Left kidney (tissue), 8 donors: ENCODE measurements at places on chromosomes 11 and 22. TPM values are rescaled to one million over a fixed set of nuclear protein-coding genes. Genes with fewer than 3 reads are reported as not detected.

GRCh38 chr11:3631331-3631730, 10.5 kb downstream of the ART5 start:
- DNase-seq = no peak

- DNase-seq = no peak
These were observed 16.9 kb downstream of the C22orf31 start for GRCh38 chr22:29044657-29045176.

DNA sequence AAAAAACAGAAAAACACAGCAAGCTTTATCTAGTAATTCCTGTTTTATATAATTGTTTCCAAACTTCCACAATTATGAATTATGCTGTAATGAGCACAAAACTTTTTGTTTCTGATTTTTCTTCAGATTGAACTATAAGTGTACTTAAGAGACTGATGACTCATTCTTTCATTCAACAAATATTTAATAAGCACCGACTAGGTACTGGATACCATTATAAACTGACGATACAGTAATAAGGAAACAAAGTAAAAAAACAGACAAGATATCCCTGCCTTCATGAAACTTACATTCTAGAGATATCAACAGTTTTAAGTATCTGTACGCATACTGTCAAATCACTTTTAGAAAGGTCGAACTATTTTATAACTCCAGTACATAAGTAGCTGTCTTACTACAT, 78.6 kb downstream of the ME3 start:
- DNase-seq = no peak

DNA sequence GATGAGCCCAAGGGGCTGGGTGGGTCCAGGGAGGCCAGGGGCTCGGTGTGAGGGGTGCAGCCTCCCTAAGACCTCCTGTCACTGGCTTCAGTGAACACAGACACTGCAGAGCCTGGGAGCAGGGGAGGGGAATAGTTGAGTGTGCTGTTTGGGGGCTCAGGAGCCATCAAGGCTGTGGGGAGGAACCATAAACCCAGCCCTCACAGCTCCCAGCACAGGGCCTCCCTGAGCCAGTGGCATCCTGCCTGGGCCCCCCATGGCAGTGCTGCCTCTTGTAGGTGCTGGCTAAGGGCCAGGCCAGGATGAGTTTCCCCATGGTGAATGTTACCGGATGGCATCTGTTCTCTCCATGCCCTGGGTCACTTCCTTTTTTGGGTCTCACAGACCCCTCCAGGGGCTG, 25.5 kb downstream of the KCNJ5 start:
- DNase-seq = no peak

- DNase-seq = no peak
These were observed 232.0 kb downstream of the BUD13 start for GRCh38 chr11:116540645-116541304.

PGA4 gene
- polyA plus RNA-seq = 0.28 TPM

MYEOV gene
- polyA plus RNA-seq = 5.0 TPM

RAB3IL1 gene
- polyA plus RNA-seq = 18.7 TPM

TSSK2 gene
- not detected for polyA plus RNA-seq

- no peak for DNase-seq
These were observed 528.0 kb downstream of the SOX6 start for GRCh38 chr11:15828215-15828853.

- no peak for DNase-seq
These were observed 10.1 kb downstream of the MCM5 start for GRCh38 chr22:35409783-35410662.

- no peak for DNase-seq
These were observed 347.8 kb downstream of the CNTN5 start for GRCh38 chr11:99368583-99368982.

DNA sequence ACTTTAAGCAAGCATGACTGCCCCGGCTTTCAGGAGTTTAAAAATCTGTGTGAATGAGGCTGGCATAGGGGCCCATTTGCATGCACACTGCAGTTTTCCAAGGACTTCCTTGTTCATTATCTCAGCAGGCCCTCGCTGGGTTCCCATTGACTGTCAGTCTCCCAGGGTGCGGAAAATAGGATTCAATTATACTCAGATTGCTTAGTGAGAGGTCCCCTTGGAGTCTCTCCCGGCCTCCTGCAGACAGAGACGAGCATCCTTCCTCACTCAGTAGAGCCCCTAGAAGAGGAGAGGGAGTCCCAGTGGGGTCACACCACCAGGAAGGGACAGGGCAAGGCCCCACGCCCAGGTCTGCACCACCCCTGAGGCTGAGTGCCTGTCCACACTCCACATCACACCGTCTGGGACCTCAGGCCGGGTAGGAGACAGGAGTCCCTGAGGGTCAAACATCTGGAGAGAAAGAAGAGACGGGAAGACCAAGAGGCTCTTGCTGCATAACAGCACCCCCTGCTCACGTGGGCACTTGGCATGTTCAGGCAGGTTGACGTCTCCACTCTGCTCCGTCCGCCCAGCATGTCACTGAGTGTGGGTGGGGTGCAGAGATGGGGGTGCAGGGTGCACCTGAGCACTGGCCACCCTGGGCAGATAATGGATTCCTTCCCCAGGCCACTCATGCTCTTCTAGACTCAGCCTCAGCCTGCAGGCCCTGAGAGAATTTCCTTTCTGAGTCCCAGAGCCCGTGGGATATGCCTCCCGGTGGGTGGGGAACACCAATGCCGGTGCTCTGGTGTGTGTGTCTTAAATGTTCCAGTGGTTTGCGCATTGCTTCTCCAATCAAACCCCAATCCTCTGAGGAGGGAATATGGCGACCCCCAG, 58.8 kb downstream of the MCM5 start:
- DNase-seq = no peak

DNA sequence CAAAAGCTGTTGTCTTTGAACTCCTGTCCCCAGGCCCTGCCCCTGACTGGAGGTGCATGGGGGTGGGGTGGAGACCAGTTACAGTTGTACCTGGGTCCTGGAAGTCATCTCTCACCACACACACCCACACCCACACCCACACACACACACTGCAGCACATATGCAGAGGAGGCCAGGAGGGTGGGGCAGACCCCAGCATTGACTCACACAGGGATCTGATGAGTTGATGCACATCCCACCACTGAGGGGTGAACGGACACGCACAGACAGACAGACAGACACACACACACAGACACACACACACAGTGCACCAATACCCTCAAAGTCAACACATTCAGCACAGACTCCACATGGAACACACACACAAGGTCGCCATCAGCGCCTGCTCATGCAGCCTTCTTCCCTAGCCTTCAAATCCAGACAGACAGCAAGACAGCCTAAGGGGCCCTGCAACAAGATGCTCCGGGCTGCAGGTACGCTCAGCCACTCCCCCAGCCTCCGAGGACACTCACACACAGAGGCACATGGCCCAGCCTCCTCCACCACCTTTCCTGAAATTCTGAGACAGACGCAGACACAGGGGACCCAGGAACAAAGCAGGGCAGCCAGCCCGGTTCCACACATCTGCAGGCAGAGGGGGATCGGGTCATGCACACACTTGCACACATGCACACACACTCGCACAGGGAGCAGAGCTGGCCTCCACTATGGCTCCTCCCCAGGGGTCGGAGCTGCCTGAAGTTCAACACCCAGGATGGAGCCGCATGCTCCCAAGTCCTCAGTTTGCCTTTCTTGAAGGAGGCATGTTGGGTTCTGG, 26.5 kb downstream of the SYT7 start:
- no peak for DNase-seq

DNA sequence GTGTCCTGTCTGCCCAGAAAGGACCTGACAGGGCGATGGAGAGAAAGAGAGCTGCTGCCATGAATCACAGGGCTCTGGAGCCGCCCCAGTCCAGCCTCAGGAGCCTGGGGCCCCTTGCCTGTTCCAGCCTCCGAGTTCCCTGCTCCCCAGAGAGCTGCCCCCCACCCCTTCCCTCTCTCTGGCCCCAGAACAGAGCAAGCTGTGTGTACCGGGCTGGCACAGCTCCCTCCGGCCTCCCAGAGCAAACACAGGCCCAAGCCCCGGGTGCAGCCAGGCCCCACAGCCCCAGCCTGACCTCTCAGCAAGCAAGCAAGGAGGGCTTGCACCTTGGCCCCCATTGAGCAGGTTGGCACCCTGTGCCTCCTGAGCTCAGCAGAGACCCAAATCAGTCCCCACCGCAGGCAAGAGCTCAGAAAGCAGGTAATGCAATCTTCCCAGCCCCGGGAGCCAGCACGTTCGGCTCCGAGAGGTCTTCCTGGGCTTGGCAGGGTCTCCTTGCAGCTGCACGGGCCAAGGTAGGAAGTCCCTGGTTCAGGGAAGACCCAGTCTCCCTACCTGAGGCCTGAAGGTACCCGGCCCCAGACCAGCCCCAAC, 1.4 kb downstream of the PACSIN3 start:
- DNase-seq = no peak

DNA sequence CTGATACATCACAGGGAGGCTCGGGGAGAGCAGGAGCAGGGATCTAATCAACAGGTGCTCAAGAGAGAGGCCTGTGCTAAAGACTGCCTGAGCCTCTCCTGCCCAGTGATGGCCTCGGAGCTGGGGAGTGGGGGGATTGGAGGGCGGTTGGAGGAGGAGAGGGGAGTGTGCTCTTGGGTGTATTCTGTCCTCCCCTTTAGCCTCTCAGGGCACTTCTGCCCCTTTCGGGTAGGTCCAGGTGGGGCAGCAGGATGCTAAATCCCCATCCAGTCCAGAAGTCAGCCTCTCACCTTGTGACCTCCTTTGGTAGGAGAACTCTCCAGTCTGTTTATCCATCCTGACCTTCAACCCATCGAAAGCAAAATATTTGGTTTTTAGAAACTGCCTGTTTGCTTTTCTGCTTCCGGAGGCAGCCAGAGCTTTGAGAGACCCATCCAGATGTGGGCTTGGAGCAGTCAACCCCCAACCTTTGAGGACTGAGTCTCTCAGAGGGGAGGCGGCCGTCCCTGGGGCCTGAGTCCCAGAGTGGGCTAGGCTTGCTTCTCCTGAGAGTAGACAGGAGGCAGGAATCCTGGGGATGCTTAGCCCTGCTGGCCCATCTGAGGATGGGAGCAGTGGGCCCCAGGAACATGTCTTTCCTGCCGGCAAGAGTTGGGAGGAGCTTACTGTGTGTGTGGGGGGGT, 105.2 kb upstream of the SYT13 start:
- no peak for DNase-seq

GRCh38 chr11:114309517-114309916, 13.3 kb downstream of the NNMT start:
- DNase-seq = no peak

DNA sequence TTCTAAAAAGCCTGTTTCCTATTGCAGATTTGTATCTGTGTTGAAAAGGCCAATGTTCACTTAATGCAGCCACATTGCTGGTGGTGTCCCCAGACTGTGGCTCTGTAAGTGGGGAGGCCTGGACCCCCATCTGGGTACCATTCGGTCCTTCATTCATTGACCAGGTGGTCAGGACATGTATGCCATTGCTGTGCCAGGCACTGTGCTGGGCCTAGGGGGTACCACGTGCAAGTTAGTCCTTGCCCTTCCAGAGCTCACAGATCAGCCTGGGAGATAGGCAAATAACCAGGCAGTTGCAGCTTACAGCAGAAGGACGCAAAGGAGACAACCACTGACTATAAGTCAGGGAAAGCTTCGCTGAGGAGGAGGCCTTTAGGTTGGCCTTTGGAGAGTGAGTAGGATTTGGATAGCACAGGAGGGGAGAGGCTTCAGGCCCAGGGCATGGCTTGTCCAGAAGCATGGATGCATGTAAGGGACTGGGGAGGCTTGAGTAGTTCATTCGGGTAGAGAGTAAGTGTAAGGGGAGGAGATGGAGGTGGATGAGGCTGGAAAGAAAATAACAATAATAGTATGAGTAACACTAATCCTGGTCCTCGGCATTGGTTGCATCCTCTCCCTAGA, 5.0 kb downstream of the PRDM11 start:
- no peak for DNase-seq

GRCh38 chr11:117866526-117866925, 9.9 kb downstream of the FXYD6 start:
- no peak for DNase-seq

DNA sequence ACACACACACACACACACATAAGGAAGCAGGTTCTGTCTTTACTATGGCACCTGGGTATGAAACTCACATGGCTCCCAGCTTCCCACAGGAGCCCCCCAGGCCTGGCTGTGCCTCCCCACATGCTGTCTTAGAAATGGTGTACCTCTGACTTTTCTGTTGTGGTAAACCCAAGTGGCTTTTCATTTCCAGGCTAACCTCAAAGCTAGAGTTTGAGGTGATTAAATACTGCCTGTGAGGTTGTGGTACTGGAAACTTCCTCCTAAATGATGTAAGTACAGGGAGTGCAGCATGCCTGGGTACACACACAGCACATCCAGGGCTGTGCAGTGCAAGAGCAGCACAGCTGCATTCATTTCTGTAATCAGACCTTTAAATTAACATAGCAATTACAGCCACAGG, 34.4 kb downstream of the ME3 start:
- DNase-seq = no peak
